LNCaP clone FGC (cell line): ENCODE measurements at places on chromosomes 3 and 15.

- peak; percentile 79 for DNase-seq
These were observed 51.6 kb upstream of the CP start for GRCh38 chr3:149273096-149273751.

DNA sequence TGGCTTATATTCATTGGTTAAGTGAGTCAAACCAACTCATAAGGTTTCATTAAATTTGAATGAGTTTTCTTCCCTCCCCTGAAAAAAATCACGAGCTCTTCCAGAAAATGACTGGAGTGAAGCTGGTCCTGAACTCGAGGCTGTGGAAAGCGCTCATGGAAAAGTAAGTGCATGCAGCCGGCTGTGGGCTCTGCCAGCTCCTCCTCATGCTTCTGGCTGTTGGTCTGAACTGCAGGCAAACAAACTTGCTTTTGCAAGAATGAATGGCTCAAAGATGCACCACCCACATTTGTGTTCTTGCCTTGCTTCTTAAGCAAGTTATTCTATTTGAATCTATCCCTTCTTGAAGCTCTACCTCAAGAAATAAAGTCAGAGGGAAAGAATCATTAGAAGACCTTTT is 6.2 kb downstream of the ETV5 start:
- no peak for DNase-seq

- no peak for DNase-seq
These were observed 16.5 kb downstream of the RPN1 start for GRCh38 chr3:128634075-128634611.

- no peak for DNase-seq
These were observed 3.9 kb downstream of the PHLDB2 start for GRCh38 chr3:111862974-111863373.

DNA sequence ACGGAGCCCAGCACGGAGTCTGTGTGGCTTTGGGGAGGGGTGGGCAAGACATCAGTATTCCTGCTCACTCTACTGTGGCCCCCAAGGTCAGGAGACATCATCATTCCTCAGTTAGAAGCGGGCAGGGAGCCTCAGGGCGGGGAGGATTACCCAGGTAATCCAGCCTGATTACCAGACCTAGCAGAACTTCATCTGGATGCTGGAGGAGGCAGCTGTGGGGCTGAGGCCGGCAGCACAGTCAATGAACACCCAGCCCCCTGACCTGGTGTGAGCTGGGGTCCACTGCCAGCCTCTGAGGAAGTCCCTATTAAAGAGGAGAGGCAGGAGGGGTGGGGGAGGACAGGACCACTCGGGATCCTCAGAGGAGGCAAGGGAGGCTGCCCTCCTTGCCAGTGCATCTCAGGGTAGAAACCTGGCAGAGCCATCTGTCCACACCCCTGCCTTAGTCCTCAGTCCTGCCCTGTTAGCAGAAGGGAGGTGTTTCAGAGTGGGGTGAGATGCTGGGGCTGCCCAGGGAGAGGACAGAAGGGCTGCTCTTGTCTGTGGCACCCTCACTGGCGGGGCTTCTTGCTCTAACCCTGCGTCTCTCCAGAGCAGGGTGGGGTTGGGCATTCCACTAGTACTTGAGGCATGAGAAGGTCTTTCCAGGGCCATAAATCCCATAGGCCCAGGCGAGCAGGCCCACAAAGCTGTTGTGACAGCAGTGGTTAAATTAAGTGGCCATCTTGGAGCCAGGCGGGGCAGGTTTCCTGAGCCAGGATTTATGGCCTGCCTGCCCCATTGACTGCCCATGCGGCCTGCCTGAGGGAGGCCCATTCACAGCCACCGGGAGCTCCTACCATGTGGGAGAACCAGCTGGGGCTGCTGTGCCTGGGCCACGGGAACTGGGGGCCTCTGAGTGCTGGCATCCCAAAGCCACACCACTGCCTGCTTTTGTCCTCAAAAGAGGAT is 82.1 kb downstream of the LINGO1 start:
- DNase-seq, result no peak

- DNase-seq, result no peak
These were observed 142.3 kb downstream of the KLHL25 start for GRCh38 chr15:85652457-85652856.

DNA sequence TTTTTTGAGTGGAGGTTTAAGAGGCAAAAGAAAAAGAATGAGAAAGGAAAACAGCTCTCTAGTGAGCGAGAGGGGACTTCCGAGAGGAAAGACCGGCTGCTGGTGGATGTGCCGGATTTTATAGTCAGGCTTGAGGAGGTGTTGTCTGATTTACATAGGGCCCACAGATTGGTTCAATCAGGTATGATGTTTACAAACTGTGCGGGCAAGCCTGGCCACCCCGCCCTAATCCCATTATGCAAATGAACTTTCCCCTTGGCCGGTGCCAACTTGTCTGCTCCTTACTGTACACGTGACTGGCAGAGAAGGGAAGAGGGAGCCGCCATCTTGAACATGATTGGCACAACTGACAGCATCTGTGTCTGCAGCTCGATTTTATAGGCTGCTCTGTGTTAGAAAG is 44.7 kb downstream of the FAM43A start:
- DNase-seq, result peak; percentile 97

DNA sequence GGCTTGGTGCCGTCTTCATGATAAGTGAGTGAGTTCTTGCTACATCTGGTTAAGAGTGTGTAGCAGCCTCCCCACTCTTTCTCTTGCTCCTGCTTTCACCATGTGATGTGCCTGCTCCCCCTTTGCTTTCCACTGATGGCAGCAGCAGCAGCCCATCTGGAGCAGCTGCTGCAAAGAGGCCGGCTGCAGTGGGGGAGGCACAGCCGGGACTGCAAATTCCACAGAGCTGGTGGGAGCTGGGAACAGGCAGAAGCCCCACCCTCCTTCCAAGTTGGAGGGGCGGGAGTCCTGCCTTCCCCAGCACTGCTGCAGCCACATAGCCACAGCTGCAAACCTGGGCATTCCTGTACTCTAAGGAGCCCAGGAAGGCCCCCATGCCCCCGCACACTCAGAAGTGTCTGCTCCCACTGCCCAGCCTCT is 62.8 kb upstream of the IMPG2 start:
- DNase-seq, result no peak

GRCh38 chr3:72997421-72997961 is 880 bp downstream of the PPP4R2 start:
- no peak for DNase-seq

DNA sequence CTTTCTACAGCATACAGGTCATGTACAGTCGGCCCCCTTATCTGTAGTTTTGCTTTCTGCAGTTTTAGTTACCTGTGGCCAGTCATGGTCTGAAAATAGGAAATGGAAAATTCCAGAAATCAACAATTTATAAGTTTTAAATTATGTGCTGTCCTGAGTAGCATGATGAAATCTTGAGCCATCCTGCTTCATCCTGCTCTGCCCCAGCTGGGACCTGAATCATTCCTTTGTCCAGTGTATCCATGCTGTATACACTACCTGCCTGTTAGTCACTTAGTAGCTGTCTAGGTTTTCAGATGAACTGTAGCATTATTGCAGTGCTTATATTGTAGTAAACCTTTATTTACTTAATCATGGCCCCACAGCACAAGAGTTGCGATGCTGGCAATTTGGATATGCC is 44.8 kb downstream of the AP4E1 start:
- no peak for DNase-seq

- DNase-seq, result no peak
These were observed 68.1 kb downstream of the TFRC start for GRCh38 chr3:196013587-196014487.

- DNase-seq, result no peak
These were observed 158.0 kb downstream of the CLSTN2 start for GRCh38 chr3:140092848-140093536.

- no peak for DNase-seq
These were observed 25.7 kb upstream of the OCA2 start for GRCh38 chr15:28124841-28125240.

DNA sequence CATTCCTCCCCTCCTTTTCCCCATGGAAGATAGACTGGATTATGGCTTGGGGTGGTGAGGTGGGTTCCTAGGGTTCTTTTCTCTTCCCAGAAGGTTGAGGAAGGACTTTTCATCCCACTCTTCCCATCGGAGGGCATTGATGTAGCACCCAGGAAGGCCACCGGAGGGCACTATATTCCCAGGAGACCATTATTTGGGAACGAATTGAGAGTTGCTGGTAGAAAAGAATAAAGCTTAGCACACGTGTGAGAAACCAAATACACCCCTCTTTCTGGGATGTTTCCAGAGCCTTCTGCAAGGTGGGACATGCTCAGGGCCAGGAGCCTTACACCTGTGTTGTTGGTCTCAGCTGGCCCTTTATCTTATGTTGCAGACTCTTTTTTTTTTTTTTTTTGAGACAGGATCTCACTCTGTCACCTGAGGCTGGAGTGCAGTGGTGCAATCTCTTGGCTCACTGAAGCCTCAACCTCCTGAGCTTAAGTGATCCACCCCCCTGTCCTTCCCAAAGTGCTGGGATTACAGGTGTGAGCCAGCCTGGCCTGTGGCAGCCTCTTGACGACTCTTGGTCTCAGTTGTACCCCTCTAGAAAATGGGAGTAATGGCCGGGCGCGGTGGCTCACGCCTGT is 6.3 kb upstream of the CDC25A start:
- DNase-seq, result peak; percentile 25

DNA sequence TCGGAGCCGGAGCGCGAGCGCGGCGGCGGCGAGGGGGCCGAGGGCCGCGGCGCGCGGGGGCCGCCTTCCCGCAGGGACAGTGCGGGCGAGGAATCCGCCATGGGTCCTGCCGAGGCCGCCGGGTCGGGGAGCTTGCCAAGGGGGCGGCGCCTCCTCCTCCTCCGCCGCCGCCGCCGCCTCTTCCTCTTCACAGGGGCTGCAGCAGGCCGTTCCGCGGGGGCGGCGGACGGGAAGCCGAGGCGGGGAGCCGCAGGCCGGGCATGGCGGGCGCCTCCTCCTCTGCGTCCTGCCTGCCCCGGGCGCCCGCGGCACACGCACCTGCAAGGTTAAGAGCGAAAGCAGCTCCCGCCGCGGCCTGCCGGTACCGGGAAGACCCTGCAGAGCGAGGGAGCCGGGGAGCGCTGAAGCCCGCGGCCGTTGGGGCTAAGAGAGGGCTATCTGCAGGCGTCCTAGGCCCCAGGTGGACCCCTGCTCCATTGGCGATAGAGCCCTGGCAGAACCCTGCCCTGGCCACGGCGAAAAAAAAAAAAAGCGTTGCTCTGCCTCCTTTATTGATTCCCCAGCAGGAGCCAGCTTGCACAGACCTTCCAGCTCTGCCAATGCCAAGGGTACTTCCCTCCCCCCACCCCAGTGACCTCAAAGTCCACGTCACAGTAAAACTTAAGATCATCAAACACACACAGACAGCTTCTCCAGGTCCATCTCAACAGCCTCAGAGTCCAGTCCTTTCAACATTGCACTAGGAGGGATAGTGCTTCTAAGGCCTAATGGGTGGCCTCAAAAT is at the start of gene LYSMD2:
Gene LYSMD2, minus strand, starts transcription at position 134 of the 784 bp plus-strand sequence. Its CDS starts 33 bp downstream, at position 101.
- DNase-seq, result no peak

GRCh38 chr3:184145111-184145524 is 10.0 kb downstream of the EIF2B5 start:
- DNase-seq, result peak; percentile 86

GRCh38 chr3:184466413-184466960 is 86.6 kb downstream of the CHRD start:
- DNase-seq, result no peak

DNA sequence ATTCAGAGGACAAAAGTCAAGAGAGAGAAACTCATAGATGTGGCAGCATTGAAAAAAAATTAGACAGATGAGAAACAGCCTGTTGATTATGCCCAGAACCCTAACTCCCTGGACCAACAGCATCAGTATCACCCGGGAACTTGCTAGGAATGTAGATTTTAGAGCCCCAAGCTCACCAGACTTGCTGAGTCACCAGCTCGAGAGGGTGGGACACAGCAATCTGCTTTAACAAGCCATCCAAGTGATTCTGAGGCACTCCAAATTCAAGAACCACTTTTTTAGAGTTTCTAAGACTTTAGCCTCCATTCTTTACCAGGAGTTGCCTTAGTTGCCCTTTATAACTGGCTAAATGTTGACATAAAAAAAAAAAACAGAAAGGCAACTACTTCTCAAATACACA is 70.9 kb downstream of the CGGBP1 start:
- DNase-seq, result no peak

GRCh38 chr3:113233497-113233896 is 22.1 kb downstream of the BOC start:
- no peak for DNase-seq

- no peak for DNase-seq
These were observed 10.0 kb downstream of the CRYGS start for GRCh38 chr3:186534113-186534669.

DNA sequence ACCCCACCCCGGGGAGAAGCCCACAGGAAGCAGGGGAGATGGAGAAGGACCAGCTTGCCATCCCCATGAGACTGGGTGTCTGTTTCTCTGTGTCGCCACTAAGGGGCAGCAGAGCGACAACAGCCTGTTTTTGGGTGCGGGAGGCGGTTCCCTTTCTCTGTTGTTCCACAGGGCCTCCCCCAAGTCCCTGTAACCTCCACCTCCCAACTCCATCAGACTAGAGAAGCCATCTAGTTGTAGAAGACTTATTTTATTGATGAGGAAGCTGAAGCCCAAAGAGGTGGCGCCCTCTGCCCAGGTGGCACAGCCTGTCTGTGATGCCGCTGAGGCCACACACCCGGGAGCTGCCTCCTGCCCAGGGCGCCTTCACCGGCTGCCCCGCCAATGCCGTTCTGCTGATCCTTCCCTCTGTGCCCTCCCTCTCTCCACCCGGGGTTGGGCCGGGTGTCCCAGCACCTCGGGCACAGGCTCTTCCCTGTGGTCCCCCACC is 3.9 kb upstream of the CCDC9B start:
- DNase-seq, result no peak

- no peak for DNase-seq
These were observed 111.0 kb upstream of the CPNE4 start for GRCh38 chr3:132145833-132146232.

GRCh38 chr15:38610748-38611147 is 46.1 kb upstream of the RASGRP1 start:
- DNase-seq, result no peak

- no peak for DNase-seq
These were observed 117.2 kb downstream of the THRB start for GRCh38 chr3:24377218-24377993.
